ENCODE measurements at places on chromosomes 7 and 10.

DNA sequence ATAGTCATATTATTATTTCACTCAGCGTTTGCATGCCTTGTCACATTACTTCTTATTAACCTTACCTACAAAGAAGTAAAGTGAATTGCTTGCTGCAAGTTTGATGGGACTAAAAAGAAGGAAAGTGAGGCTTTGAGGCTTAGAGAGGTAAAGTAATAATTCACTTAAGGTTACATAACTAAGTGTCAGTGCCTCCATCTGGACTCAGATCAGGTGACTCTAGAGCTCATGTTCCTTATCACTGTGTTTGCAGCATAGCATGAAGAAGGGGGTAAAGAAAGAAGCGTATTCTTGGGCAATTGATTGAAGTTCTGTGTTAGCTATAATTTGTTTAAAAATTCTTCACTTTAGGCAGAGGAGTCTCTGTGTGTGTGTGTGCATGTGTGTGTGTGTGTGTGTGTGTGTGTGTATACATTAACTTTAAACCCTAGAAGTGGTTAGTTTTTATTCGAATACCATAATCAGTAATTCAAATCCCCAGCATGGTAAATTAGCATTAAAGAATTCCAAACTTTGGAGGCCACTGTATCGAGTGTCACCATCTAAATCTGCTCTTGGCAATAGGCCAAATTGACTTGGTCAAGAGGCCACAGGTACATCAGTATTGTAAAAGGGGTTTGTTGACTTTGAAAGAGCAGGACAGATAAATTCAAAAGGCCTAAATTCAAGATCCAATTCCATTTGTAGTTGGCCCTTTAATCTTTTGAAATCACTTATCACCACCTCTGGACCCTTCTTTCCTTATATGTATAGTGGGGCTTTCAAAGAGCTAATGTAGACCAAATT is 2.2 kb upstream of the PON3 start:
- DNase-seq, result no peak

- DNase-seq, result no peak
These were observed 49.6 kb upstream of the TPK1 start for GRCh38 chr7:144885478-144885877.

DNA sequence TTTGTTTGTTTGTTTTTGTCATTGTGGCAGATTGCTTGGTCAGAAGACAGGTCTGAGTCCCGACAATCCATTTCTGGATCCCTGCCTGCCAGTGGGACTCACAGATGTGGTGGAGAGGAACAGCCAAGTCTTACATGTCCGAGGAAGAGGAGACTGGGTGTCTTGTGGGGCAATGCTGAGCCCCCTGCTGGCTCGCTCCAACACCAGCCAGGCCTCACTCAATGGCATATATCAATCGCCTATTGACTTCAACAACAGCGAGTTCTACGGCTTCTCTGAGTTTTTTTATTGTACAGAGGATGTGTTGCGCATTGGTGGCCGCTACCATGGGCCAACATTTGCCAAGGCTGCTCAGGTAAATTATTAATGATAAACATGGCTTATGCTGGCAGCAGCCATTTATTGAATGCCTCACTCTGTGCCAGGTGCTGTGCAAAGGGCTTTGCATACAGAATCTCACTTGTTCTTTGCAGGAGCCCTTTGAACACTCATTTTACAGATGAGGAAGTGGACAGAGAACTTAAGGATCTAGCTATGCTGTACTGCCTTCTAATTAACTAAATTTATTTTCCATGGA is 33.3 kb downstream of the COX15 start:
- DNase-seq, result no peak

GRCh38 chr10:47076949-47077361 is 165.7 kb downstream of the PTPN20 start:
- DNase-seq, result no peak

DNA sequence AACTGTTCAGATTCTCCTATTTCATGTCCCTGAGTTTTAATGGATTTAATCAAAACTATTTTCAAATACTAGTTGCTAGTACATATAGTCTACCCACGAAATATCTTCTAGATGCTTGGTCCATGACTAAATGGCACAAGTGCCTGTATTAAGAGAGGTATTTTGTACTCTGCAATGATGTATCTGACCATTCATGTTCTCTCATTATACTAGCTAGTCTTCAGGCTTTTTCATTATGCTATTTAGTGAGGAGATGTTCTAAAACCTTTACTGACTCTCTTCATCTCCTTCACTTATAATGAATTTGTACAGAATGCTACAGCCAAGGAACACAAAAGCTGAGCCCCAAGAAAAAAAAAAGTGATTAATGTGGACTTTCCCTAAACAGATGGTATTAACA is 222.5 kb downstream of the AHR start:
- DNase-seq, result no peak

DNA sequence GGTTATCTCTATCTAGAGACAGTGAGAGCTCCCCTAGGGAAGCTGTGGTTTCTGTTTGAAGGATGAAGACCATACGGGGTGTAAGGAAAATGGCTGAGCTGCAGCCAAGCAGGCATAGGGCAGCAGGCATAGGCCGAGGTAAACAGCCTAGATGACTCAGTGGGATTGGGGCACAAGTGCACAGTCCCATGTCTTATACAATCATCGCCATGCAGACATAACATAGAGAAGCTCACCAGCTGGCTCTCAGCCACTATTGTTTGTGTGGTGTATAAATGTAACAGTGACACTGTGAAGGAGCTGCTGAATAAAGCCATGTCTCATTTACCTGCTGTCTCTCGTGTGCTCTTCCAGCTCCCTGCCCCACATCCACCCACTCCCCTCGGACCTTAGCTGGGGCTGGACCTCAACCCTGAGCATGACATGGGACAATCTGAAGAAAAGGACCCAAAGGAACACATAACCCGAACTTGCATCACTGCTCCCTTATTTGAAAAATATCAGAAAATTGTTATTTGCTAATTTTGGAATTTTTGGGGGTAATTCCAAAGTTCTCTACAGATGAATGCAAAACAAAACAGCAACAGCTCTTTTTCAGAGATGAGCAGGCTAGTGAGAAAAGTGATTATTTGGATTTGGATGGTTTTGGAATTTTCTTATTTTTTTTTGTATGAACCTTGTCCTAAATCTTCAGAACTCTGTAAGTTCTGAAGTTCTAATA is 582.7 kb downstream of the REEP3 start:
- no peak for DNase-seq

GRCh38 chr10:283916-284356 is 148.7 kb downstream of the ZMYND11 start:
- DNase-seq, result no peak

DNA sequence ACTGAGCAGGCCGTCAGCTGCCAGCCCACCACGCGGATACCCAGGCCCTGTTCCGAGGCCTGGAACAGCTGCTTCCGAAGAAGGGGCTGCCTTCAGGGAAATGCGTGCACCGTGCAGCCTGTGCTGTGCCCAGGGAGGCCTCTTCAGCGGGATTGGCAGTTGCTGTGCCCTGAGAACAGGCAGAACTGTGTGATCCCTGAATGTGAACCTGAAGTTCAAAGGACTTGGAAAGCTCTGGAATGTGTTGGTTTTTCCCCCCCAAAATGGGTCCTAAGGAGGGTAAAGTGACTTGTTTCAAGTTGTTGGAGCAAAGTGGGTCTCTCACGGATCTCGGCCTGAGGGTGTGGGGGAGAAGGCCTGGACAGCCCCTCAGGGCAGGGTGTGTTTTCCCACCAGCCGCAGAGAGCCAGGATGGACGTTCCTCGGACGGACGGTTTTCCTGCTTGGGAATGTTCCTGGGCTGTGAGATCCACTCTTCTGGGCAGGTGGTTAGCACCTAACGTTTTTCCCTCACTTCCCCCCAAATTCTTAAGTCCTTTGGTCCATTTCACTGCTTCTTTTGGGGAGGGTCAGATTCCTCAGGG is 2.1 kb downstream of the SPRN start:
- DNase-seq, result no peak

Measured in DMS79 (cell line).